Gastrocnemius medialis (tissue), 4 donors: ENCODE measurements at places on chromosomes 2 and 18. TPM values are rescaled to one million over a fixed set of nuclear protein-coding genes. Genes with fewer than 3 reads are reported as not detected.
A peak's percentile ranks its signal among the peaks of the same experiment; 100 is the strongest.

- no peaks in the 10 kb centered on the region for H3K27me3 ChIP-seq
- DNase-seq = no peak
- no peaks in the 10 kb centered on the region for H3K4me1 ChIP-seq
- no peak overlapping the region for H3K27ac ChIP-seq
- H3K4me3 ChIP-seq = no peak overlapping the region
These were observed 162.2 kb downstream of the CD226 start for GRCh38 chr18:69785466-69785865.

- no peaks in the 10 kb centered on the region for H3K36me3 ChIP-seq
- H3K4me1 ChIP-seq = no peaks in the 10 kb centered on the region
- DNase-seq = peak; percentile 20
- H3K27ac ChIP-seq = no peak overlapping the region
These were observed 112.4 kb downstream of the CYRIA start for GRCh38 chr2:16553226-16553625.

- no peaks in the 10 kb centered on the region for H3K36me3 ChIP-seq
- no peaks in the 10 kb centered on the region for H3K27me3 ChIP-seq
- no peak overlapping the region for H3K27ac ChIP-seq
- H3K4me3 ChIP-seq = no peak overlapping the region
- no peak for DNase-seq
These were observed 77.1 kb downstream of the MYO5B start for GRCh38 chr18:50117863-50118262.

DNA sequence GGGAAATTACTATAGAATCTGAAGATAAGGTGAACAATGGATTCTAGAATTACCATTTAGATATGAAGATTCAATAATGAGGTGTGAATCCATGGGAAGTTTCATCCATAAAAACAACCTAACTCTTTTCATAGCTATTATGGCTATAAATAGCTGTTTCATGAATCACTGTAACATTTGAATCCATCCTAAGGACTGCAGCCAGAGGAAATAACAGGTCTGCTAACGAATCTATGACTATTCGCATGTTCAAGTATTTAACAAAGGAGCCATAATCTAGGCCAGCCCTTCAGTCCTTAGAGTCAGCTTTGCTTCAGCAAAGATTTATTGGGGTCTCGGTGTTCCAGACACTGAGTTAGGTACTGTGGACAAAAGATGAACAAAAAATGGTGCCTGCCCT, 87.1 kb downstream of the MYOM1 start:
- H3K4me1 ChIP-seq = peaks cover 14% of the 10 kb centered on the region
- DNase-seq = no peak
- H3K4me3 ChIP-seq = no peak overlapping the region
- no peaks in the 10 kb centered on the region for H3K27me3 ChIP-seq
- H3K36me3 ChIP-seq = peaks cover 22% of the 10 kb centered on the region
- H3K27ac ChIP-seq = peak overlapping the region; percentile 65

DNA sequence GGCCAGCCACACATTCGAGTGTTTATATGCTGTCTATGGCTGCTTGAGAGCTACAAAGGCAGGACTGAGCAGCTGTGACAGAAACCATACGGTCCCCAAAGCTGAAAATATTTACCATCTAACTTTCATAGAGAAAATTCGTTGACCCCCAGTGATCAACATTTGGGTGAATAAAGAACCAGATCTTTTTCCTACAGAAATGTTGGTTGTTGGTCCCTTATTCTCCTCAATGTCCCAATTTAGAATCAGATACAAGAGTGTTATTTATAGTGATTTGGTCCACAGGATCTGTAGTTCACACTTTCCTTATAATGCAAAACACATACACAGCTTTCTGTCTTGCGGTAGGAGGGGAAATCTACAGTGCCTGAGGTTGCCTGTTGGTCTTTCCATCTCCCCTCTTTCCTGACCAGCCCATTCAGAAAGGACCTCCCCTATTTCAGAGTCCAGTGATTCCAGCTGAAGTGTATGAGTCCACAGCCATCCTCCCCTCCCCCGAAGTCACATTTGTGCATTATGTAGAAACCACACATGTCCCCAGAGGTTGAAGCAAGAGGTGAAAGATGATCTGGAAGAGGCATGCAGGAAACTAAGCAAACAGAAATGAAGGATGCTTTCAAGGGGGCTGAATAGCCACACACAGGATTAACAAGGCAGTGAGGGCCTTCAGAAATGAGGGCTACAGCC, 61.9 kb downstream of the SPRED2 start:
- no peak for DNase-seq
- no peaks in the 10 kb centered on the region for H3K27me3 ChIP-seq
- peaks cover 18% of the 10 kb centered on the region for H3K4me1 ChIP-seq
- H3K27ac ChIP-seq = peak overlapping the region; percentile 58

- no peak for DNase-seq
- no peaks in the 10 kb centered on the region for H3K36me3 ChIP-seq
- no peak overlapping the region for H3K4me3 ChIP-seq
- no peaks in the 10 kb centered on the region for H3K4me1 ChIP-seq
These were observed 26.4 kb downstream of the ALK start for GRCh38 chr2:29894822-29895614.

GRCh38 chr2:3965953-3966352, 262.6 kb downstream of the DCDC2C start:
- no peak overlapping the region for H3K27ac ChIP-seq
- H3K4me1 ChIP-seq = no peaks in the 10 kb centered on the region
- H3K36me3 ChIP-seq = no peaks in the 10 kb centered on the region

GRCh38 chr18:22015156-22015555, 154.2 kb upstream of the GATA6 start:
- no peaks in the 10 kb centered on the region for H3K4me1 ChIP-seq
- no peak for DNase-seq
- no peak overlapping the region for H3K27ac ChIP-seq
- H3K4me3 ChIP-seq = no peak overlapping the region

GRCh38 chr2:149218497-149218896, 111.9 kb upstream of the LYPD6 start:
- H3K4me3 ChIP-seq = no peak overlapping the region
- H3K27me3 ChIP-seq = no peaks in the 10 kb centered on the region
- no peaks in the 10 kb centered on the region for H3K36me3 ChIP-seq
- no peak overlapping the region for H3K27ac ChIP-seq

DNA sequence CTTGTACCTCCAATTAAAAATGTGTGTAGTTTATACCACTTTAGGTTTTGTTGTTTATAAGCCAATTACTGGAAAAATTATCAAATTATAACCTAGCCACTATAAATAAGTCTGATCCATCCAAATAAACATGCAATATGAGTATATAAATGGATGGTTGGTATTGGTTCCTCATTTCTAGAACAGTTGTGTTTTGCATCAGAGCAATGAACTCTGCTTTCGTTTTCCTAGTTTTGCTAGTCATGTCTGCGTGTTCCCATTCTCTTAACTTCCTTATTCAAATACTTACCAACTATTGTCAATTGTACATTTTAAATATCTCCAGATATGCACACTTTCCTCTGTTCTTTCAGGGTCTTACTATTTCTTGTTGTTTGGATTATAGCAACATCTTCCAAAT, 641.7 kb downstream of the NR4A2 start:
- H3K4me1 ChIP-seq = no peaks in the 10 kb centered on the region
- H3K27me3 ChIP-seq = no peaks in the 10 kb centered on the region
- H3K27ac ChIP-seq = no peak overlapping the region

DNA sequence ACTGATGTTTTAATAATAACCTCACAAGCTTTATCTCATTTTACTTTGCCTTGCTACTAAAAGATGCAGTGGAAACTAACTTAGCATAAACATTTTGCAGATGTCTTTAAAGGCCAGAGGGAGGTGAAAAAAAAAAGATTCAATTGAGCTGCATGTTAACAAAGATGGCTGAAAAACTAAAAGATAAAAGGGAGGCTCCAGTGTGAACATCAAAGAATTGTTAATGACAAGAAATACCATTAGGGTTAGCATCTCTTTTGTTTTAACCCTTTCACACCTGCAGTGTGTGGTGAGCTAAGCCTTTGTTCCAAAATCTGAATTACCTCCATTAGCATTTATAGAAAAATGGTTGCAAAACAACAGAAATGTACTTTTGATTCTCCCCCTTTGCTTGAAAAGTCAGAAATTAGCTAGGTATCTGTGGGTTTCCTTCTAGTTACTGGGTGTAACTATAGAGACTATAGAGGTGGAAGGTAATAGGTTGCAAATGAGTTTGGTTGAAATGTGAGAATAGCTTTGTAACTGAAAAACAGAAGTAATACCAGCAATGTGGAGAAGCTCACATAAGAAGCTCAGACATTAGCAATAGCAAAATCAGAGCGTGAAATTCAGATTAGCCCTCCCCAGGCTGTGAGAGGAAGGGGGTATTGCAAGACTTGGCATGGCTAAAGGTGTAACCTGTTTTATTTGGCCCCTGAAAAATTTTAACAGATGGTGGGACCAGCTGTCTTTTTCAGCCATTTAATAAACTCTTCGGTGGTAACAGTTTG, 34.8 kb upstream of the SP5 start:
- no peaks in the 10 kb centered on the region for H3K36me3 ChIP-seq
- H3K27me3 ChIP-seq = no peaks in the 10 kb centered on the region
- no peak overlapping the region for H3K4me3 ChIP-seq
- H3K27ac ChIP-seq = no peak overlapping the region
- no peaks in the 10 kb centered on the region for H3K4me1 ChIP-seq
- DNase-seq = no peak

- no peak overlapping the region for H3K4me3 ChIP-seq
- peaks cover 6% of the 10 kb centered on the region for H3K36me3 ChIP-seq
These were observed 51.3 kb downstream of the ANKMY1 start for GRCh38 chr2:240506406-240507059.

DNA sequence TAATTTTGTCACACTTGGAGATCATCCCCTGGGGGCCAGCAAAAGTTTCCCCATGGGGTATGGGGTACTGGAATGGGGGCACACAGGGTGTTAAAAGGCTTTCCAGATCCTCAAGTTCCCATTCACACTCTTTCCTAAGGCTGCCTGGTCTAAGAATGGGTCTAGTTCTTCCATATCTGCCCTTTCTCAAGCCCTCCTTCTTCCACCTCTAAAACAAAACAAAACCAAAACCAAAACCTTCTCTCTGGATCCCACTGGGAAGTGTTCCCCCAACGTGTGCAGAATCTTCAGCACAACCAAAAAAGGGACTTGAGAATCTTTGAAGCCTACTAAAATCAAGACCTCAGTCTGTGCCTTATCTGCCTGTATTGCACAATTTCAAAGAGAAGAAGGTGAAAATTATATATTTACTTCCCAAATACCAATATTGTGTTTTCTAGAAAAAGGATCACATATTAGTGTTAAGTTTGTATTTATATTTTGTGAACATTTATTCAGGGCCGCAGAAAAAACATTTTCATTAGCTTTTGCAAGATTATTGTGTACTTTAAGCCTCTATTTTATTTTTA, 207.2 kb upstream of the TCF4 start:
- DNase-seq = no peak
- peak overlapping the region; percentile 27 for H3K4me3 ChIP-seq
- H3K27me3 ChIP-seq = no peaks in the 10 kb centered on the region

DNA sequence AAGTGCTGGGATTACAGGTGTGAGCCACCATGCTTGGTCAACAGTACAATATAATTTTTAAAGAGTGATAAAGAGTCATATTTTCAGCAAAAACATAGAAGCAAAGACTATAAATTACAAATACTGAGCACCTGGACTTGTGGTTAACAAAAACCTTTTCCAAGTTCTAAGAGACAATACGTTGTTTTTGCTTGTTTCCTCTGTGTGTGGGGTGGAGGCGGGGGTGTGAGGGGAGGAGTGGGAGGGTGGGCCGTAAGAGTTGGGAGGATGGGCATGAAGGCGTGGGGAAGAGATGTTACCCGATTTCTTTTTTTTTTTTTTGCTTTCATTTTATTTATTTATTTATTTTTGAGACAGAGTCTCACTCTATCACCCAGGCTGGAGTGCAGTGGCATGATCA, 78.0 kb upstream of the WIPF1 start:
- H3K4me1 ChIP-seq = peaks cover 5% of the 10 kb centered on the region
- no peak overlapping the region for H3K27ac ChIP-seq
- DNase-seq = no peak
- no peak overlapping the region for H3K4me3 ChIP-seq

GRCh38 chr2:8541223-8541622, 140.6 kb upstream of the ID2 start:
- peaks cover 4% of the 10 kb centered on the region for H3K4me1 ChIP-seq
- H3K4me3 ChIP-seq = no peak overlapping the region
- H3K27ac ChIP-seq = no peak overlapping the region
- no peak for DNase-seq

GRCh38 chr18:78138983-78139496, 840.6 kb upstream of the SALL3 start:
- DNase-seq = no peak
- H3K4me1 ChIP-seq = no peaks in the 10 kb centered on the region
- H3K27ac ChIP-seq = no peak overlapping the region
- H3K27me3 ChIP-seq = no peaks in the 10 kb centered on the region

DNA sequence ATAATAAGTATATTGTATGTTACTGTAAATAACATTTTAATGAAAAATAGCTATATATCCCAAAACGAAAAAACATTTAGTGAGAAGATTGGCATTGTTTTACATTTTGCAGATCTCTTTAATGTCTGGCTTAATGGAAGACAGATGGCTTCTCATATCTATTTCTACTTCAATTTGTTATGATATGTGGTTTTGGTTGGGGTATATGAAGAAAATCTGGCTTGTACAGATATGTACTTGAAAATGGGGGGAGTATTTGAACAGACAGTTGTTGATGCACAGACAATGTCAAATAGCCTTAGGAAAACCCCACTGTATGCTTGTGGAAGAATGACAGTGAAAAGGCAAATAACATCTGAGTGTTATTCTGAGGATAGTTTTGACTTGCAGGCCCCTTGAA, 23.6 kb upstream of the GMCL1 start:
- H3K36me3 ChIP-seq = peaks cover 57% of the 10 kb centered on the region
- no peak overlapping the region for H3K4me3 ChIP-seq
- H3K27me3 ChIP-seq = no peaks in the 10 kb centered on the region
- no peak overlapping the region for H3K27ac ChIP-seq
- H3K4me1 ChIP-seq = no peaks in the 10 kb centered on the region

GRCh38 chr2:144476682-144477081, 43.2 kb downstream of the ZEB2 start:
- no peaks in the 10 kb centered on the region for H3K36me3 ChIP-seq
- no peak for DNase-seq
- peaks cover 19% of the 10 kb centered on the region for H3K4me1 ChIP-seq
- no peak overlapping the region for H3K4me3 ChIP-seq

DNA sequence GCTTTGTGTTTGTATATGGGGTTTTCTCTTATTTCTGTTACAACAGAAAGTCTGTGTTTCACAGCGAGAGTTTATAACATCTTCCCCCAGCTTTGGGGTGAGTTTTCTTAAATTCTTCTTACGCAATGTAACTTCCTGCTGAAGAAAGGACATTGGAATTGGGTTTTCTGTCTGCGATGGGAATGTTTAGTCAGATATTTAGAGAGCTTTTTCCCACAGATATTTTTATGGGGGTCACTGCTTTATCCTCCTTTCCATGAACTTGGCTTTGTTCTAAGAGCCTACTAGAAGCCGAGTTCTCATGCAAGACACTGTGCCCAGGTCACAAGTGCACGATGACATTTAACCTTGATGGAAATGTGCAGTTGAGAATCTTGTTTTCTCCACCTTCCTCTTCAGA, 22.1 kb downstream of the B3GNT2 start:
- no peaks in the 10 kb centered on the region for H3K27me3 ChIP-seq
- peak overlapping the region; percentile 49 for H3K27ac ChIP-seq
- DNase-seq = no peak
- H3K36me3 ChIP-seq = no peaks in the 10 kb centered on the region
- peaks cover 13% of the 10 kb centered on the region for H3K4me1 ChIP-seq

The SPHKAP gene
- total RNA-seq = not detected

The MBD2 gene
- 19.1 TPM for total RNA-seq

The NLRC4 gene
- 0.10 TPM for total RNA-seq

The CDH7 gene
- not detected for total RNA-seq
